Spleen (tissue), 13 donors: ENCODE measurements at places on chromosomes 11 and 22.

- DNase-seq, result peak; percentile 91
Observed at GRCh38 chr22:30305519-30305905, 16.2 kb upstream of the CASTOR1 start.

DNA sequence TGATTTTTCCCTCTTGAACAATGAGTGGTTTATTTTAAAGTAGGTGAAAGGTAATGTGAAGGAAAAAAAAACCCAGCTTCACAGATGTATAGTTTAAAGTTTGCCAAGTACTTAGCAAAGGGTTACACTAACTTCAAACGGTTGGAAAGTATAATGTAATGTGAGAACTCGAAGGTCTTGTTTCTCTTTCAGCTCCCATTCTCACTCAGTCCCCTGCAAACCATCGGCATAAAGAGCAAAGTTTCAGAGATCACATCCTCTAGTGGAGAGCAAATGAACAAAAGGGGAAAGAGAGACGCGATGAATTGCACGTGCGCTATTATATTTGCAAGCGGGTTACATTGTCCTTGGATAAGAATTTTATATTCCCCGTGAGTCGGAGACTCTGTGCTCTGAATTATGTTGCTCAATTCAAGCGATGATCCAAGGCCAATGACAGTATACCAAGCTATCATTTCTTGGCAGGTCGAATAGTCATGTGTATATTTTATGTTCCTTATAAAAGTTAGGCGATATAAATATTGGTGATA is 37.6 kb upstream of the BIRC3 start:
- DNase-seq, result no peak

- DNase-seq, result no peak
Observed at GRCh38 chr11:119431523-119431922, 8.6 kb upstream of the THY1 start.

GRCh38 chr22:25748140-25748539 is 6.2 kb downstream of the MYO18B start:
- DNase-seq, result no peak

DNA sequence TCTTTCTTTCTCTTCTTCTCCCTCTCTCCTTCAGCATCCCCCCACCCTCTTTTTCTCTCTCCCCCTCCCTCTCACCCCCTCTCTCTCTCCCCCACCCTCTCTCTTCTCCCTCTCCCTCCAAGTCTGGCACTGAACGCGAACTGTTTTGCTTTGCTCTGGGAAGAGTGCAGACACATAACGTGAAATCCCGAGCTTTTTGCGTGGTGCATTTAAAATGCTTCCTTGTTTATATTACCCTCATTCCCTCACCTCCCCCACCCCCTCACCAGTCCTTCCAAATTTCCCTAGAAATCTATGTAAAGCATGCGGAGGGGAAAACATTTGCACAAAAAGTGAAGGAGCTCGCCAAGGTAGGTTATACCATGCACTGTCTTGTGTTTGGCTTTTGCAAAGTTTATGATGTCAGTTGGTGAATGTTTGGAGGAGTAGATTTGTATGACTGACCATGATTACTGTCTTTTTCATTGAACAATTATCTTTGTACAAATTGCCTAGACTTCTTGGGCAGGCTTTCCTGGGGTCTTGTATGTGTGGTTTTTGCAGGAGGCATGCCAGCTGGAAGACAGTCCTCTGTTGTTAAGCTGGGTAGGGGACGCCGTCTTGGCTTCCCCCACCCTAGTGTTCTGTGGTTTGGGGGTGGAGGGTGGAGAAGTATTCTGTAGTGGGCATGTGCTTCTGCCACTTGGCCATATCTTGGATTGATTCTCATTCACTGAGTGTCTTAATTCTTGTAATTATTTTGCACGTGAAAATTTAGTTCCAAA is 123.7 kb upstream of the HSD17B12 start:
- DNase-seq, result no peak
